CD4-positive, alpha-beta T cell treated with Interleukin-17A for 1 hour (primary cell): ENCODE measurements at places on chromosomes 4 and X.

GRCh38 chr4:94363136-94363655 is 20.6 kb upstream of the HPGDS start:
- DNase-seq = no peak

- DNase-seq = peak; percentile 15
These were observed 66.6 kb downstream of the BLTP1 start for GRCh38 chr4:122218762-122219161.

- no peak for DNase-seq
These were observed 66.8 kb downstream of the ANAPC4 start for GRCh38 chr4:25443851-25444250.

DNA sequence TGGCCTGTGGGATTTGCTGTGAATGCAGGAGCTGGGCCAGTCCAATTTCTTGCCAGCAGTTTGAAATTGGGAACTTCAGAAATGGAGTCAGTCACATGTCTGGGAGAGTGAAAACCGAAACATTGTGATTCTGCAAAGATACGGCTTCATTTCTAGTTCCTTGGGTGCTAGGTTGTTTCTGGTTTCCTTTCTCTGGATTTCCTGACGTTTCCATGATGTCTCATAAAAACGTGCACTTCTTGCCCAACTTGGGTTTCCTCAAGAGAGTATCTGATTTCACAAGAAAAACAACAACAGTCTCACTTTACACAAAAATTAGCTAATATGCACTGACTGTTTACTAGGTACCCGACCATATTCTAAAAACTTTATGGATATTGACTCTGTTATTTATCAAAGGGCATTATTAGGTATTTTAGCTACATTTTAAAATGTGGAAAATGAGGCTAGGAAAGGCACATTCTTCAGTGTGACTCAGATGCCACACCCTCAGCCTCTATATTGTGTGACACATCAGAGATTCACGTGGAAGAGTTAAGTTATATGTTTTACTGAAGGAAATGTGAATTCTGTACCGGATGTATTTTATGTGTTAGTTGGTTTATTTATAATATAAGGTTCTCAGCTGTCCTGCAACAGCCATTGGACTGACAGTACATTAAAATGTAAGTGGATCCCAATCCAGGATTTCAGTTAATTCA is 225.0 kb upstream of the PUDP start:
- no peak for DNase-seq

GRCh38 chr4:53515076-53515475 is 76.2 kb downstream of the LNX1 start:
- DNase-seq = no peak

GRCh38 chr4:90888571-90888970 is 761.4 kb downstream of the CCSER1 start:
- DNase-seq = no peak

GRCh38 chr4:8207314-8207713 is 8.2 kb downstream of the SH3TC1 start:
- DNase-seq = no peak

DNA sequence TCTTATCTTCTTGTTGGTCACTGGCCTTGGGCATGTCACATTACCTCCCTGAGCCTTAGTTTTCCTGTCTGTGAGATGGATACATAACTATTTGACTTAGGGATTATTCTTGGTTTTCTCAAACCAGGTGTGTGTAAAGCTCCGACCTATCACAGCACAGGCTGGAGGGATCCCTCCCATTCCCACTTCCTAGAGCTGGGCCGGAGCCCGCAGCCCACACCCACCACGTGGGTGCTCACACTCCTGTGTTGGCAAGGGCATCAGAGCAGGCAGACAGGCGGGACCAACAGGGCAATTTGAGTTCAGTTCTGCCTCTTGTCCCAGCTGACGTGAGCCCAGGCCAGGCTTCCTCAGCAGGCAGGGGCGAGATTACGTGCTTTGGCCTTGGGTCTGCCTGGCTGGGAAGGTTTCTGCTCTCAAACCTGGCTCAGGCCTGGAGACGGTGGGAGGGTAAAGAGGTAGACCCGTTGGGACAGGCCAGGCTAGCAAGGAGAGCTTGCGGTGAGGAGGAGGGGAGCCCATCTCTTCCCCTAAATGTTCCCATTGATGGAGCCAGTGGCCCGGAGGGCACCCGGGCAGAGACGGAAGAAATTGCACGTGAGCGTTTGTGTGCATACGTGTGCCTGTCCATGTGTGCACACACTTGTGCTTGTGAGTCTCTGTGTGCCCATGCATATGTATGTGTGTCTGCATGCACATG is 734 bp upstream of the SH3TC1 start:
- DNase-seq = no peak

DNA sequence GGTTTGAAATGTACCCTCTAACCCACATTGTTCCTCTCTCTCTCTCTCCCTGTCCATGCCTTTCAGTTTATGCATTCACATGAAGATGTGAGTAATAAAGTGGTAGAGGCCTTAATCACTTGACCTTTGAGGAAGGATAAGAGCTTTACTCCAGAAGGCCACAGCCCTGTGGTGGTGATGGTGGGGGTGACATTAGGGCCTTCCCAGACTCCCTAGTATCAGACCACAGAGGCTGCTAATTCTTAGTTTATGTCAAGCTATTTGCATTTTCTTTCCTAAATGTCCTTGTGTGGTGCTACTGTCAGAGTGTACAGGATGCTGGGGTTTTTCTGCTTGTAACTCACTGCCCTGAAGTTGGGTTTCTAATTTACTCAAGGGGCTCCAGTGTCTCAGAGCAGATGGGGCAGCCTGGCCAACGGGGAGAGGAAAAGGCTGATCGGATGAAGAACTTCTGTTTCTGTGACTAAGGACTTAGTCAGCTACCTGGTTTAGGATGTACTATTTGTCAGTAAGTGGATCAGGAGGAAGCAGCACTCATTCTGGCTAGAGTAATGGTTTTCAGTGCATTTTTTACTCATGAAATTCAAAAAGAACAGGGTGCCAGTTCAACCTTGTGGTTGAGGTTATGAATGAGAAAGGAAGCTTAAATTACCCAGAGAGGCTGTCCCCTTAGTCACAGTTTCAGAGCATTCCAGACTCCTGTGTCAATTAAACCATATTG is 509.6 kb upstream of the DIPK2B start:
- DNase-seq = no peak

- no peak for DNase-seq
These were observed 455.5 kb downstream of the STIM2 start for GRCh38 chr4:27316176-27316575.

DNA sequence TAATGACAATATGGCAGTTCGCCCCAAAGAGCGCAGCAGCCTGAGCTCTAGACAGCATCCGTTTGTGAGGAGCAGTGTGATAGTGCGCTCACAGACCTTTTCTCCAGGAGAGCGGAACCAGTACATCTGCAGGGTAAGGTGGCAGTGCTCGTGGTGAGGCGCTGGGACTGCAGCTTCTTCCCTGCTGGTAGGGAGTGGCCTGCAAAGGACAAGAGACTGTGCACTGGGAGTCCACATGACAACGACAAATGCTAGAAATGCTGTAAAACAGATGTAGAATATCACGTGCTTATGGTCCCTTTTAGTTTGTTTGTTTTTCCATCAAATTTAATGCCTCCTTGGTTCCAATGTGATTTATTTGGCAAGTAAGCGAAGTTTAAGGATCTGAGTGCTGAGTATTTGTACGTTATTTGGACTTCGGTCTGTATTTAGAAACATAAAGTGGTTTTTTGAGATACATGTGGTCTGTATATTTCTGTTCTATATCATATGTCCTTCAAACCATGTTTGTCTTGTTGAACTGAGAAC is 35.8 kb downstream of the CLDN22 start:
- DNase-seq = no peak

- no peak for DNase-seq
These were observed 19.1 kb upstream of the XK start for GRCh38 chrX:37666516-37666915.

GRCh38 chr4:5374592-5374991 is 323.3 kb downstream of the STK32B start:
- no peak for DNase-seq

- no peak for DNase-seq
These were observed 167.3 kb downstream of the PJA1 start for GRCh38 chrX:68997911-68998310.

- no peak for DNase-seq
These were observed 66.8 kb downstream of the USP46 start for GRCh38 chr4:52592287-52592686.

- no peak for DNase-seq
These were observed 74.6 kb downstream of the ANAPC4 start for GRCh38 chr4:25451676-25452075.

DNA sequence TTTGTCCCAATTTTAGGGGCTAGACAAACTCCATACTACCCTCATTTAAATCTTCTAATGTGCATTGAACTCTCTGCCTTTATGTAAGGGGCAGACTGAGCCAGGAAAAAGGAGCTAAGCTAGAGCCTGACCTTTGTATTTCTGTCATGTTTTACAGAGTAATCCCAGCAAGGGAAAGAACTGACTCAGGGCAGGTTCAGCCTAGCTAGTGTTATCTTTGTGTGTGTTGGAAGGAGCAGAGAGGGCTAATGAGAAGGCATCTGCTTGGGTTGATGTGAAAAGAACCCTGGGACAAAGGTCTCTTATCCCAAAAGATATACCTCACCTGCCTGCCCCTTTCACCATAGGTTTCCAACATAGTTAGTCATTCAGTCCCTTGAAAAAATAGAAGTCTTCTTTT is 31.7 kb downstream of the IGSF1 start:
- DNase-seq = no peak
